ENCODE measurements at places on chromosomes 11 and 22.

- DNase-seq, result no peak
Measured at GRCh38 chr11:76808996-76809395, 25.8 kb downstream of the TSKU start.

- peak; percentile 39 for DNase-seq
Measured at GRCh38 chr11:120832481-120833238, 191.2 kb upstream of the TBCEL start.

- DNase-seq, result no peak
Measured at GRCh38 chr11:57546869-57547475, 9.6 kb downstream of the SMTNL1 start.

GRCh38 chr11:132818951-132819350 is 713.4 kb downstream of the OPCML start:
- DNase-seq, result no peak

- peak; percentile 86 for DNase-seq
Measured at GRCh38 chr11:2151500-2152257, 9.3 kb downstream of the INS start.

DNA sequence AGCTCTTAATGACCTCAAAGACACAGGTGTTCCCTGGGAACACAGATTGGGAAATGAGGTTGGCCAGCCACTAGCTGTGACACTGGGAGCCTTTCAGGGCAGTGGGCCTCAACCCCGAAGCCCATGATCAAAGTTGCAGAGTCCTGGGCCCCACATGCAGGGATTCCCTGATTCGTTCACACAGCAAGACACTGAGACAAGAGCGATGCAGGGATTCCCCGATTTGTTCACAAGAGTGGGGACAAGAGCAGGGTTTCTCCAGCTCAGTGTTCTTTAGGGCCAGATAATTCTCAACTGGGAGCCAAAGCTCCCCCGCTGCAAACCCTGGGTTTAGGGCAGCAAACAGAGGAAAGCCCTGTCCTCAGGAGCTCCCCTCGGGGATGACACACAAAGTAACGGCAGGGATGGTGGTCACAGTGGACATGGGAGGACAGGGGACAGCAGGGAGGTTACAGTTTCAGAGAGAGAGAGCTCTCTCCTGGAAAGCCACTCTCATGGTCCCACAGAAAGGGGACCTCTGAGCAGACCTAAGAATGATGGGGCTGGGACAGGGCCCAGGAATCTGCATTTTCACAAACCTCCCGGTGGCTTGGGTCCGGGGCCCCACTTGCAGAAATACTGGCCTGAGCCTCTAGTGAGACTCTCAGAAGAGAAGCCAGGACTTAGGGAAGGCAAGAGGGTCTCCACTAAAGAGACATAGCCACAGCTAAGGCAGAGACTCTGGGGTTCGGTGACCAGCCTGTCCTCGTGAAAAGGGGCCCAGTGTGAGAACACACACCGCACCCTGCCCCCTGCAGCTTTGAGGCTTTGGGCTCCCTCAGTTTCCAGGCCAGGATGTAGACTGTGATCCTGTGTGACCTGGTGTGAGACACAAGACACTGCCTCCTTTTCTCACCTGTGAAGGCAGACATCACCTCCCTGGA is 7.4 kb upstream of the GNAZ start:
- DNase-seq, result peak; percentile 4

- no peak for DNase-seq
Measured at GRCh38 chr22:17083255-17083654, 1.5 kb upstream of the IL17RA start.

GRCh38 chr11:71170624-71171423 is 81.6 kb downstream of the SHANK2 start:
- DNase-seq, result peak; percentile 35

DNA sequence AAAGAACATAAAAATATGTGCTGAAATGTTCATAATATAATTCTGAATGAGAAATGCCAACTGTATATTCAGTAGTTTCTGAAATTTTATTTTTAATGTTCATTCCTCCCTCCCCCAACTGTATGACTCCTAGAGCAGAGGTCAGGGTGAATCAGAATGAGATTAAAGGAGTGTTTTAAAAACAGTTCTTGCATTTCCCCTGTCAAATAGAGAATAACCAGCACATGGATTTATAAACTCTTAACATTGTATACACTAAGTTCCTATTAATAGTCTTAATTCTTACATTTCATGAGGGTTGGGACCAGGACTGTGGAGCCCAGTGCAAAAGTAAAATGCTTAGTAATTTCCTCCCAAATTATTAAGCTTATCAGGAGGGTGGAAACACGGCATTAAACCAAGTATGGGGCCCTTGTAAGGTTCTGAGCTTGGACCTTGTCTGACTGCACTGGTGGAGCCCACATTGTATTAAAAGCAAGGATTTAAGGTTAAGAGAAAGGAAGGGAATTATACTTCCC is 474.6 kb upstream of the RAG2 start:
- no peak for DNase-seq

GRCh38 chr11:12687740-12688139 is 13.5 kb downstream of the TEAD1 start:
- peak; percentile 86 for DNase-seq

DNA sequence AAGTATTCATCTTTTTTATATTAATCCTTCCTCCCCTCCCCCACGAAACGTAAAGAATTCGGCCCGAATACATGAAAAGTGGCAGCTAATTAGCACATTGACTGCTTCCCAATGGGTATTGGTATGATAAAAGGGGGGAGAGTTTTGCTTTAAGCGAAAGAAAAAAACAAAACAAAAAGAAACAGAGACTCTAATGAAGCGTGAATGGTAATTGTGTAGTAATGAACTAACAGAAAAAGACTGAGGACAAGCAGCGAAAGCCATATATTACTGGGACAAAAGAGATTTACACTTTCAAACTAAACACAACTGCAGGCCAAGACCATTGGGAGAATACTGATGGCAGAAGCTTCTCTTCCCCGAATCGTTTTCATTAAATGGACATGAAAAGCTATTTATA is 2.5 kb downstream of the DBX1 start:
- DNase-seq, result no peak

- no peak for DNase-seq
Measured at GRCh38 chr11:35038211-35038928, 100.6 kb upstream of the CD44 start.

DNA sequence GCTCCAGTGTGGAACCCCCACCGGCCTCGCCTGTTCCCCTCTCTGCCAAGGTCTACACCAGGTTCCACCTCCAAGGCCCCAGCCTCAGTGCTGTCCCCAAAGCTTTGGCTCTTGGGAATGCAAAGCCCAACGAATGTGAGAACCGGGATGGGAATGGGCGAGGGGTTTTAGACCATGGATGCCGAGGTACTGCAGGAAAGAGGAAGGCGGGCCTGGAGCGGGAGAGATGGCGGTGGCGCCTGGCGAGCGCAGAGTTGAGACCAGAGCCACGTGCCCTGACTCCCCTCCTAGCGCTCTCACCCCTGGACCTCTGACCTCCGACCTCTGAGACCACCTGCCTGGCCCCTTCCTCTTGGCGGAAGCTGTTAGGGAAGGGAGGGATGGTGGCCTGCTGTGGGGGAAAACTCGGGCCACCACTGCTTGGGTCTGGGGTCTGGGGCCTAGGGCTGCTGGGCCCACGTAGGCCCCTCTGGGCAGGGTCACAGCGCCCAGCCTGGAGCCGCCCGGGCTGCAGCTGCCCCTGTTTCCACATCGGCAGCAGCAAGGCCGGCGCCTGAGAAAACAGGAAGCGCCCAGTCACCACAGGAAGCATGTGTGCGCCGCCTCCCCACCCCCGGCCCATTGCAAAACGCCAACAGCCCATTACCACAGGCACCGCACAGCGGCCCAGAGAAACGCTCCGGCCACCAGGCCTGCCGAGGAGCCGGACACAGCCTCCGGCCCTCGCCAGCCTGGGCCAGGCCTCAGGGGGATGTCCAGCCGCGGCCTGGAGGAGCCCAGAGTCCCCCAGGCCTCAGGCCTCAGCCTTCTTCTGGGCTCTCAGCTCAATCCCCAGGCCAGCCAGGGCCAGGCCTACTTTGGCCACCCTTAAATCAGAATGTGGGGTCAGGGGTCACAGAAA is 13.8 kb upstream of the SLC39A13 start:
- no peak for DNase-seq

DNA sequence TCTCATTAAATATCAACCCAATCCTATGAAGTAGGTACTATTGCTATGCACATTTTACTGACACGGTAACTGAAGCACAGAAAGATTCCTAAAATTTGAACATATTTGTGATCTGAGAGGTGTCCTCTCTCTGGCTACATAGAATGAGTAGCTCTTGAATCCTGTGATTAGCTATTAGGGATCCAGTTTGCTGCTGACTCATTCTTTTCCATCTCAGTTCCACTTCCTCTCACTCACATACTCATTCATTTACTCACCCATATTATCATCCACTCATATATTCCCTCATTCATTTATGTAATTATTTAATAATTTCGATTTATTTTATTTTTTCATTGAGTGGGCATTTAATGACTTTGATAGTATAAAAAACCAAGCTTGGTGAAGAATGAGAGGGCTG is 42.7 kb downstream of the OR5B17 start:
- no peak for DNase-seq

DNA sequence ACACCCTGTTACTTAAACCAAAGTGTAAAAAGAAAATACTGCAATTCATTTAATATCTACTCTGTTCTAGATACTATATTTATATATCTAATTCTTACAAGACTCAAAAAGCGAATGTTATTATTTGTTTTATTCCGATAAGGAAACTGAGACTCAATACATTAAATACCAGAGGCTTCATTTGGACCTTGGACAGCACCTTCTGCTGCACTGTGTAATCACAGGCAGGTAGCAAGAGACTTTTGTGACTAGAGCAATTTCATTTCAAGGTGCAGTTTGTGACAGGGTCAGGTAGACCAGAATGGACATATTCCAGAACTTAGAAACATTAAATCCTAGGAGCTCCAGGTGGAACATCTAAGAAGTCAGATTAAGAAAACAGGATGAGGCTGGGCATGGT is 21.4 kb upstream of the DNAJB13 start:
- DNase-seq, result no peak

DNA sequence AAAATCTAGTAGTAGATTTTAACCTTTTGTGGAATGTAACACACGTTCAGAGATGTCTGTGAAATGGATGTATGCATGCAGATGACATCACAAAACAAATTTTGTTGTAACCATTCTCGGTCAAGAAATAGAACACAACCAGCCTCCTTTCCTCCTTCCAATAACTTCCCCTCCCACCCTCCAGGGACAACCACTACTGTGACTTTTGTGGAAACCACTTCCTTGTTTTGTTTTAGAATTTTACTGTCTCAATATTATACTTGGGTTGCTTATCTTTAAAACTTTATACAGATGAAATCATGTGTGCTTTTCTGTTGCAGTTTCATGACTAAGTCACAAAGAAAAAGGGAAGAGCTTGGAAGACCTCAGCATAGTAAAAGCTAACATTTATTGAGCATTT is 189.4 kb upstream of the NCAM1 start:
- DNase-seq, result no peak

- no peak for DNase-seq
Measured at GRCh38 chr22:45888221-45889092, 88.5 kb downstream of the WNT7B start.

DNA sequence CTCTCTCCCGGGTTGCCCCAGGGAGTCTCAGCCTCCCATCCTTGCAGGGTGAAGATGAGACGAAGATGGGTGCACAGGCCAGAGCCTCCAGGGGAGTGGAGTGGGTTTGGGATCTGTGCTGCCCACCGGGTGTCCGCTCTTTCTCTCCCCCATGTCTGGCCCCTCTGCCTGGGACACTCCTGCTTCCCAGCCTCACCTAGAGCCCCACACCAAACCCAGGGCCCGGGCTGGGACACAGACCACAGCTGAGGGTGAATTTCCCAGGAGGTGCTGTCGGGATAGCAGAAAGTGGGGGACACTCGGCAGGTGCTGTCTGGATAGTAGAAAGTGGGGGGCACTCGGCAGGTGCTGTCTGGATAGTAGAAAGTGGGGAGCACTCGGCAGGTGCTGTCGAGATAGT is 25.0 kb upstream of the KRTAP5-7 start:
- DNase-seq, result no peak

DNA sequence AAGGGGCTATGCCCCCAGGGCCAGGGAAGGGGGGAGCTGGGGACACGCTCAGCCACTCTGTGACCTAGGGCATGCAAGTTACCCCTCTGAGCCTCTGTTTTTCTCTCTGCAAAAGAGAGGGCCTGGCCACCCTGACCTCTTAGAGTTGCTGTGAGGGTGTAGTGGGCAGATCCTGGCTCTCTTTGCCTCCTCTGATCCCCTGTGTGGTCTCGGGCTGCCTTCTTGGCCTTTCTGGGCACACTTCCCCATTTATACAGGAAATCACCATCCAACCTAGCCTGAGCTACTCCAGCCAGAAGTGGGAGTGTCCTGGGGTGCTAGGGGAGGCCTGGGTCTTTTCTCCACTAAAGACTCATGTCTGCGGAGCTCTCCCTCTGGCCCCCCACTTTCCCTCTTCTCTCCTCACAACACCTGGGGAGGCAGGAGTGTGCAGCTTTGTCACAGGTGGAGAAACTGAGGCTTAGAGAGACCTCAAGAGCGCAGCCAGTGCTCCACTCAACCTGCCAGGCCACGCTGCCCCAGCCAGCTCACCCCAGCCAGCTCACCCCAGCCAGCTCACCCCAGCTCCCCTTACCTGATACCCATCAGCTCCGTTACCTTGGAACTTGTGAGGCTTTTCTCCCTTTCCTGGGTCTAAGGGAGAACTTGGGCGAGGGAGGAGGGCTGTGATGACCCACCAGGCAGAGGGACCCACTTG is 1.4 kb downstream of the AIFM3 start:
- no peak for DNase-seq

GRCh38 chr22:30523646-30524489 is 18.4 kb upstream of the SEC14L4 start:
- DNase-seq, result no peak

GRCh38 chr11:69999721-70000120 is 78.4 kb upstream of the ANO1 start:
- peak; percentile 16 for DNase-seq
